Inflammatory macrophage treated with lipopolysaccharide for 4 hours (primary cell): ENCODE measurements at places on chromosomes 2 and 18.
A peak's percentile ranks its signal among the peaks of the same experiment; 100 is the strongest.

DNA sequence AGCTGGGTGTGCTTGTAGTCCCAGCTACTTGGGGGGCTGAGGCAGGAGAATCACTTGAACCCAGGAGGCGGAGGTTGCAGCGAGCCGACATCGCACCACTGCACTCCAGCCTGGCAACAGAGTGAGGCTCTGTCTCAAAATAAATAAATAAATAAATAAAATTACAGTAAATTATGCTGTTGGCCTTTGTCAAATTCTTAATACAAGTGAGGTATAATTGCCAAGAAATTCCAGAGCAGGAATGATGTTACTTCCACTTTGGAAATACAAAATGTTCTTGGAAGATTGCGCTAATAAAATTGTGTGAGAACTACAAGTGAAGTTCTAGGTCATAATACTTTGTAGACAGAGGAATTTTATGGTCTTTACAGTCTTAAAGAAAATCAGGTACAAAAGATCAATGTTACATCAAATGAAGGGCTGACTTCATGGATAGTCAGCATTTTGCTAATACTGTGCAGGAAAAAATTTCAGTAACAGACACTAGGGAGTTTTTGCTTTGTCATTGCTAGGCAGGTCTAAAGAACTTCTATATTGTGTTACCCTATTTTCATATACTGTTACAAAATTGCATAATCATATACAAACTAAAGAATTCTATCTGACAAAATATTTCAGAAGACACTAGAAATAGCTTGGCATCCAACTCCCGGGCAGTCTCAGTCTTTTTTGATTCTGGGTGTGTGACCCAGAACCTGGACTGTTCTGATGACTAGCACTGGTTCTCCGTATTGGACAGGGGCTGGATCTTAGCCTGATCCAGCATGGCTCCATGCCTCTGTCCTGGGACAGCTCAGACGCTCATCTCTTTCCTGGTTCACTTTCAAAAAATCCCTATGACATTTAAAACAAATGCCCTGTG, 76.0 kb upstream of the STK17B start:
- peak; percentile 68 for DNase-seq

DNA sequence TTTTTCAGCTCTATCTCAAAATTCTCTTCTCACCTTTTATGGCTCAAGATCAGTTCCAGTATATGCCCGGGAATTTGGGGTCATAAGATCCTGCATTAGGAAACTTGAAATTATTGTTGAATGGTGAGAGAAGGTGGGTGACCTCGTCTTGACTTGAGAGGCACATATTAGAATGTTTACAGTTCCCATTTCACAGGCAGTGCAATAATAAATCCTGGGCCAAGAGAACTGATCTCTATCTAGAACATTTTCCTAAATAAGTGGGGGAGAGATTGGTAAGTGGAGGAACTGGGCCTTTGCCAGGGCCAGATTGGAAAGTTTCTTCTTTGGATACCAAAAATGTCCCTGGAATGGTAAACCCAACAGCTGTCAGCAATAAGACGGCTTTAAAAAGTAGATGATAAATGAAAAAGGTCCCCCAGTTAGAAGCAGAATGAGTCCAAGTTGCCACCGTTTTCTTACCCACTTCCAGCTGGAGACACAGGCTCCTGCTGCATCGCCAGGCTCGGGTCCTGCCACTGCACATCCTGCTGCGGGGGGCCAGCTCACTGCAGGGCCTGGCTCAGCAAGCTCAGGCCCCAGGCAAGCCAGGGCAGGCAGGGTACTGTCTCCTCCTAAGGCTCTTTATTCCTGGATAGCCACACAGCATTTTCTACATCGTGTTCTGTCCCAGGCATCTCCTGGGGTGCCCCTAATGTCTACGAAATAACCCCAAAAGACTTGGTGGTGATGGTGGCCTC, 126.4 kb upstream of the EPAS1 start:
- DNase-seq: no peak

GRCh38 chr18:58669731-58670378, 1.4 kb upstream of the MALT1 start:
- DNase-seq: no peak

DNA sequence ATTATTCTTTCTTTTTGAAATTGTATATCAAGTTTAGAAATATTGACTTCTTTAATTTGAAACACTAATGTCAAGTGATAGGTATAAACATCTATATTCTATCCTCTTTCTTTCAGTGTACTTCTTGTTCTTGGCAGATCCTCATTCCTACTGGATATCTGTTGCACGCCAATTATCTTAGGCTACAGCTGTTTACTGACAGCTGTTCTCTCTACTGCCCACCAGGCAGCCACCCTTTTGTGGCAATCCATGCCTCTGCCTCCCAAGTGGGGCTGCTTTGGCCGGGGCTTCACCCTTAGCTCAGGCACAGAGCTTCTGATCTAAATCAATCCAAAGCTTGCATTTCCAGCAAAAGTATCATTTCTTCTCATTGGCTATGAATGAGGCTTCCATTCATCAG, 50.6 kb upstream of the ITSN2 start:
- DNase-seq: no peak

DNA sequence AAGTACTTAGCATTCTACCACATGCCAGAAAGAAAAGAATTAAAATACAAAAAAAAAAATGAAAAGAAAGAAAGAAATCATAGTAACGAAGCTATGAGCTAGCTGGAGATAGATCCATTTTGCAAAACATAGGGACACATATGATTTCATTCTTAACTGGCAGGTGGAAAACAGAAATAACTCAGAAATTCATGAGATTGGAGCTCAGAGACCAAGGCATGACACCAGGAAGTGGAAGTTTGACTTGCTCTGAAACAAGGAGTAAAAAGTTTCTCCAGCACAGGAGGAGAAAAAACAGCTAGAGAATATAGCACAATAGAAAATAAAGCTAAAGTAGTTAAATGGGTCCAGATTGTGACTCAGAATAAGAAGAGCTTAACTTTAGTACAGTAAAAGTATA, 278.1 kb downstream of the ZEB2 start:
- DNase-seq: no peak

DNA sequence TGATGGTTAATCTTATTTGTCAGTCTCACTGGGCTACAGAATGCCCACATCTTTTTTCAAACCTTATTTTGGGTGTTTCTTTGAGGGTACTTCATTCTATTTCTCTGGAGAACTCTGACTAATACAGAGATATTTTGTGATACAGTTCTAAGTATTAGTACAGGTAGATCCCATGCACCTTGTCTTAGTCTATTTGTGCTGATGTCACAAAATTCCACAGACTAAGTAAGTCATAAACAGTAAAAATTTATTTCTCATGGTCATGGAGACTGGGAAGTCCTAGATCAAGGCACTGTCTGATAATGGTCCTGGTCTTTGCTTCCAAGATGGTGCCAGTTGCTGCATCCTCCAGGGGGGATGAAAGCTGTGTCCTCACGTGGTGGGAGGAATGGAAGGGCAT, 68.6 kb upstream of the EPHA4 start:
- no peak for DNase-seq

DNA sequence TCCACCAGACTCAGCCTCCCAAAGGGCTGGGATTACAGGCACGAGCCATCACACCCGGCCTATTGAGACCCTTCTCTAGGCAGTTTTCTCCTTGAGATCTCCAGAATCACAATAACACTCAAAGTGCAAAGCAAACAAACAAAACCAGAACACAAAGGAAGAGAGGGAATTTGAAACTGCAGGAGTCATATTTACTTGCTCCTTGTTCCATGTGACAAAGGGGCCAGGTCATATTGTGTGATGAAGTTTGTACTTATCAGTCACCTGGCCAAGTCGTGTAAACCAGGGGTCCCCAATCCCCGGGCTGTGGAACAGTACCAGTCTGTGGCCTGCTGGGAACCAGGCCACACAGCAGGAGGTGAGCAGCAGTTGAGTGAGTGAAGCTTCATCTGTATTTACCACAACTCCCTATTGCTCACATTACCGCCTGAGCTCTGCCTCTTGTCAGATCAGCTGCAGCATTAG, 26.5 kb downstream of the SCYGR8 start:
- no peak for DNase-seq

DNA sequence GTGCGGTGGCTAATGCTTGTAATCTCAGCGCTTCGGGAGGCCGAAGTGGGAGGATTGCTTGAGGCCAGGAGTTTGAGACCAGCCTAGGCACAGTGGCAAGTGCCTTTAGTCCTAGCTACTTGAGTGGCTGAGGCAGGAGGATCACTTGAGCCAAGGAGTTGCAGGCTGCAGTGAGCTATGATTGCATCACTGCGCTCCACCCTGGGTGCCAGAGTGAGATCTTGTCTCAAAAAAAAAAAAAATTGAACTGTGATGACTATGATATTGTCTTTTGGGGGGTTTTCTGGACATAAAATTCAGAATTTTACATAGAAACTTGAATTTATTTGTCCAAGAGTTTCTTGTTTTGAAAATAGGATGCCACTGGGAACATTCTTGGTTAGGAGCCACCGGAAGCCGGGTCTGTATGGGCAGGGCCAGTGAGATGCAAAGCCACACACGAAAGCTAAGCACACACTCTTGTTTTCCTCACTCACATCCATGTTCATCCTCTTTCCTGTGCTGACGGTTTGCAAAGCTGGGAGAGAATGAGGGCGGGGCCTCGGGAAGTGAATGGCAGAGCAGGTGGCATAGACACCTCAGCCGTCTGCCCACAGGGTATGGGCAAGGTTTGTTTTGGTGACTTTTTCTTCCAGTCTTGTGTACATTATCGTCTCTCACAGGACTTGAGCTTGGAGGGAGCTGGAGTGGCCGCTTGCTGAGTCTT, 12.6 kb downstream of the AGAP1 start:
- DNase-seq: no peak

- DNase-seq: no peak
Observed at GRCh38 chr2:172965433-172966212, 110.0 kb upstream of the MAP3K20 start.
